ENCODE measurements at places on chromosomes 11 and 22. TPM values are rescaled to one million over a fixed set of nuclear protein-coding genes. Genes with fewer than 3 reads are reported as not detected.

The INSC gene
- 1.2 TPM for total RNA-seq

GRCh38 chr11:70682760-70683159, 284.4 kb downstream of the CTTN start:
- DNase-seq: no peak

GRCh38 chr11:117985953-117986887, at the start of gene IL10RA:
Gene IL10RA (plus strand): TSS chr11:117986394. CDS start chr11:117986468, 74 bp downstream.
- peak; percentile 37 for DNase-seq

DNA sequence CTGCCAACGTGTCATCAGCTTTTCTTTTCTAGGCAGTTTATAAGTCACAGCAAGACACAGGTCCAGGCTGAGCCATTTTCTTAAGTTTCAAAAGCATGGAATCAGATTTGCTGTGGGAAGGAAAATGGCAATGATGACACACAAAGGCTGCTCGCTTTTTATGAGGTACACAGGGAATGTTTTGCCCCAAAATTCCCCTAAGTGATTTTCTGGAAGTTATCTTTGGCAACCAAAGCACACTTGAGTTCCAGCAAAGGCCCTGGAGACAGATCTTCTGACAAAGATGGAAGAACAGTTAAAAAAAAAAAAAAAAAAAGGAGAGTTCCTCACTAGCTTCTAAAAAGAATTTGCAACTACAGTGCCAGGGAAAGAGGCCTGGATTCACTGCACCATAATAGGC, 260.8 kb downstream of the LARGE1 start:
- no peak for DNase-seq

Data from bronchial epithelial cell (primary cell).